Hypothalamus (tissue), 51 donors: ENCODE measurements at places on chromosomes 11 and 22.
A peak's percentile ranks its signal among the peaks of the same experiment; 100 is the strongest.

DNA sequence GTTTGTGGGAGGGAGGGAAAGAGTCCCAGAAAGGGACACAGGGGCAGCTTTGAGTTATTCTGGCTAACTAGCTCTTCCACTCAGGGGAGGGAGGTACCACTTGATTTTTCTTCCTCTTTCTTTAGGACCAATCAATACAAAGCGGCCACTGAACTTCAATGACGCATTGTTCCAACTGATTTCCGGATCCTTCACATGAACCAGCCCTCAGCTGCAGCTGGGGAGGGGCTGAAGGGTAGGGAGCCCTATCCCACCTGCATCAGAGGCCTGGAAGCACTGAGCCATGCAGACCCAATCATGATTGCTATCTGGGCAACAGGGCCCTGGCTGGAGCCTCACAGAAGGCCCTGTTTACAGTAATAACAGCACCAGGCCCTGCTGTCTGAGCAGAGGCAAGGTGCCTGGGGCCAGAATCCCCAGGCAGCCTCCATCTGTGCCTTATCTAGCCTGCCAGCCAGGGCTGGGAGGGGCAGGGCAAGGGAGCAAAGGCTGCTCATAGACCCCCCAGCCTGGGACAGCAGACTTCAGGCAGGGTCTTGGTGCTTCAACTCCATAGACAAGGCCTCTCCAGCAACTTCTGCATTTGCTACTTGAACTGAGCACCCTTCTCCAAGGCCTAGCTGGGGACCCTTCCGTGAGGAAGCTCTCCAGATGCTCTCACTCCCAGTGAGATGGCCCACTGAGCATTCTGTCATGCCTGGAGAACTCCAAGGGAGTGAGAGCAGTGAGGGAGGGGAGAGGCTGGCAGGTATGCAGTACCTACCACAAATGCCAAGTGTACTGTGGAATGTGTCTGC, 22.5 kb downstream of the CLPB start:
- peak; percentile 32 for DNase-seq

GRCh38 chr11:116605543-116606459, 167.0 kb downstream of the BUD13 start:
- DNase-seq, result no peak

GRCh38 chr11:16924462-16924825, 89.8 kb downstream of the PLEKHA7 start:
- no peak for DNase-seq

GRCh38 chr22:42868751-42869251, 11.7 kb upstream of the ARFGAP3 start:
- DNase-seq, result peak; percentile 56

DNA sequence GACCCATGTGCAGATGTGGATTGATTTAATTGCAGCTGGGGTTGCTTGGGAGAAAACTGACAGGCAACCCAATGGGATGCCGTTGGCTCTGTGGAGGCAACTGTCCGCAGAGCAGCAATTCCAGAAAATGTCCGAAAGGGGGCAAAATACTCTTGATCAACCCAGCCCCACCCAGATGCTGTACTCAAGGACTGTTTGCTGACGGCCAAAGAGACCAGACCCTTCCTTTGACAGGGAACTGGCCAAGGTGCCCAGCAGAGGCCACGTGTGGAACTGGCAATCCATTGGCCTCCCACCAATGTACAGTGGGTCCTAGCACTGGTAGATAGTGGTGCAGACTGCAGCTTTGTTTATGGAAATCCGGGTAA, 29.7 kb upstream of the KCNA4 start:
- DNase-seq, result no peak

GRCh38 chr11:1877211-1878136, 14.2 kb downstream of the PRR33 start:
- DNase-seq, result no peak

DNA sequence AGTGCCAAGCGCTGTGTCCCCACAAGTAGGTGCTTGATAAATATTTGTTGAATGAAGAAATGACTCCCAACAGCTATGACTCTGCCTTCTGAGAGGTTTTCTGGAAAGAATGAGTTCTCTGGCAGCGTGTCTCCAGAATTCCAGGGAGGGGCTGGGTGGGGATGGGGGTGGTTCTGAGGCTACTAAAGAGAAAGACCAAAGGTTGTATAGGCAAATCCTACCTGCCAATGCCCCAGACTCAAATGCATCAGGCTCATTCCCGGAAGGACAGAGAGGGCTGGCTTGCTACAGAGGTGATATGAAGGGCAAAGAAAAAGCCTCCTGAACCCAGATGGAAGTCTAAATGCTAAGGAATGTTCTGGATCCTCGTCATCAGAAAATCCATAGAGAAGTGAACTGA, 1.9 kb downstream of the DUSP18 start:
- no peak for DNase-seq

DNA sequence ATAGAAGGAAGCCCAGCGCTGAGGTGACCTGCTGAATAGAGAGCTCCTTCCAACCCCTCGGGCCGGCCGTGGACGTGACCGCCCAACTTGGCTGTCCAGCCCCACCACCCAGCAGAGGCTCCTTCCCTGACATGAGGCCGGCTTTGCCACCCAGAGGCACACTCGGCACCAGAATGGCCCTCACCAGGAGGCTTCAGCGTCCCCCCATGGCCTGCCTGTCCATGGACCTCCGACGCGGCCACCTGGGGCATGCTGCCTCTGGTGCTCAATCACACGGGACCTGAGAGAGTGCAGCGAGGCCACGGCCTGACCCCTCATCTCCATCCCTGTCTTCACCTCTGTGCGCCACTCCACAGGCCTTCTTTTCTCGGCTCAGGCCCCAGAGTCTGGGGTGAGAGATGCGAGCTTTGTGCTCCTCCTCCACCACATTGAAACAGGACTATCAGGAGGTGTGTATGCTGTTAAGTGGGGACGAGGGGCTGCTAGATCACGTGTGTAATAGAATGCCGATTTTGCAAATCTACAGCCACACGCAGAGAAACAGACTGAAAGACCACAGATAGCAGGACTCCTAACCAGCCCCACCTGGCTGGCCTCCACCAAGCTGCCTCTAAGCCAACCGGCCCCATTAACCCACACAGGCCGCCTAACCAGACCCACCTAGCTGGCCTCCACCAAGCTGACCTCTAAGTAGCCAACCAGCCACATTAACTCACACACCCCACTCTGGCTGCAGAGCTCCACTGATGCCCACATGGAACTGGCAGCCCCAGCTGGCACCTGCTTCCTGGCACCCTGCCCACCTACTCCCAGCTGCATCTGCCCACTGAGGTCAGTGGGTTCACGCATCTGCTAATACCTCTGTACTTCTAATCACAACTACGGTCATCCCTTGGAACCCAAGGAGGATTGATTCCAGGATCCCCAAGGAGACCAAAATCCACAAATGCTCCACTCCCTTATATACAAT, 20.7 kb downstream of the LINC01488 start:
- DNase-seq, result no peak

- no peak for DNase-seq
These were observed 138.5 kb downstream of the SWAP70 start for GRCh38 chr11:9802291-9802861.

DNA sequence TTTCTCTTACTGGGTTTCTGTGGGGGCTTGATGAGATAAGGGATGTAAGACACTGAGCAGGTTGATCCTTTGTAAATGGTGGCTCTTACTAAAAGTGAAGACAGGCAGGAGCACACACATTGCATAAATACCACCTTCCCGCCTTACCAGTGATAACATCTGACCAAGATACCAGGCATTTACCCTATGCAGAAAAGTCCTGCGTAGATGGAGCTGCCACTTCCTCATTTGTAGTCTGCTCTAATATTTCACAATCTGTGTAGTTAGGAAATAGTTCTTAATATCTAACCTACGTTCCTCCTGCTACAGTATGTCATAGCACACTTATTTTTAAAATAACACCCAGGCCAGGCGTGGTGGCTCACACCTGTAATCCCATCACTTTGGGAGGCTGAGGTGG, 23.9 kb upstream of the SWAP70 start:
- DNase-seq, result no peak

DNA sequence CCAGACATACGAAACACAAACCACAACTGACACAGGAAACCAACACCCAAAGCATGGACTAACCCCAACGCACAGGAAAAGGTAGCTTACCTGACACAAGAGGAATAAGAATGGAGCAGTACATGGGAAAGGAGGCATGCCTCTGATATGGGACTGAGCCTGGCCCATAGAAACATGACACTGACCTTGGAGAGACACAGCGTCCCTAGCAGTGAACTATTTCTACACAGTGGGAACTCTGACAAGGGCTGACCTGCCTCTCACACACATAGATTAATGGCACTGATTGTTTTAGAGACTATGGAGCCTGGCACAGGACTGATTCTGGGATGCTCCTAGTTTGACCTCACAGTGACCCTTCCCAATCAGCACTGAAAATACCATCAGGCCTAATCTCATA, 12.0 kb downstream of the CCKBR start:
- no peak for DNase-seq

GRCh38 chr11:17640493-17641164, 78.7 kb upstream of the MYOD1 start:
- DNase-seq, result no peak

DNA sequence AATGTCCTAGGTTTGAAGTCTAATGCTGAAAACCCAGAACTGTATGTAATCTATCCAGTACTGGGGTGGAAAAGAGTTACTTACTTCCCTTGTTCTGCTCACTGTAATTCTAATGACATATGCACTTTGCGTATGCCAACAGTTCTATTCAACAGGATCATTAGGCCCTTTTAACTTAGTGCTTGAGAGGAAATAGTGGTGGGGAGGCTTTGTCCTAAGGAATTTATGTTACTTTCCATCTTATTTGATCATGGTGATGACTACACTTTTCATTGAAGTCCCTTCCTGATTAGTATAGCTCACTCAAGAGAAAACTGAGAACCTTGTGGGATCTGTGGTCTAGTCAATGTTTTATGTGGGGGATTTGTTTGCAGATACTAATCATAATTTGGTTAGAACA, 348.2 kb downstream of the GUCY1A2 start:
- DNase-seq, result no peak

GRCh38 chr22:41479671-41480396, 10.9 kb downstream of the ACO2 start:
- no peak for DNase-seq
